ENCODE measurements at places on chromosomes 6 and 20.

GRCh38 chr6:20055916-20056315, 156.4 kb downstream of the MBOAT1 start:
- DNase-seq, result no peak

DNA sequence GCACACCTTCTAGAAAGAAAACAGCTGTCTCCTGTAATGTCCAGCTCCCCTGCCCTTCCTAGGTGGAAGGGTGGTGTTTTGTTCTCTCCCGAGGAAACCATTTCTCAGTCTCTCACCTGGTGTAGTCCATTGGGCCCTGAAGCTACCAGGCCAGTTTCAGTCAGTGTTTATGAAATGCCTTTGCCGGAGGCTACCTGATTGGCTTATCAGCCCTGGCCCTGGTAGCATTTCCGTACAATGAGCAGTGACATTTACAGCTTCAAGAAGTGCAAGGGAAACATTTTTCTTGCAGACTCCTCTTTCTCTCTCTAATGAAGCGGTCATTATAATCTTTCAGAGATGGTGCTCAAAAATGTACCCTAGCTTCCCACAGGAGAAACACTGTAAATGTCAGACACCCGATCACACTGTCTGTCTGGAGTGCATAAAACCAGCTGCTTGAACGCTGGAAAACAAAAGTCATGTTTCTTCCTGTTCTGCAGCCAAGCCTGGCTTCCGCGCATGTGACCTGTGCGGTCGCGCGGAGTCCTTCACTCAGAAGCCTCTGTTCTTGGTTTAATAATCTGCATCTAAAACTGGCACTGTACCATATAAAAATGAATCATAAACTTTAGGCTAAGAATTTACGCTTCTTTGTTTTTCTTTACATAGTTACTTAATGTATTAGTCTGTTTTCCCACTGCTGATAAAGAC, 28.4 kb upstream of the SAYSD1 start:
- DNase-seq, result no peak

DNA sequence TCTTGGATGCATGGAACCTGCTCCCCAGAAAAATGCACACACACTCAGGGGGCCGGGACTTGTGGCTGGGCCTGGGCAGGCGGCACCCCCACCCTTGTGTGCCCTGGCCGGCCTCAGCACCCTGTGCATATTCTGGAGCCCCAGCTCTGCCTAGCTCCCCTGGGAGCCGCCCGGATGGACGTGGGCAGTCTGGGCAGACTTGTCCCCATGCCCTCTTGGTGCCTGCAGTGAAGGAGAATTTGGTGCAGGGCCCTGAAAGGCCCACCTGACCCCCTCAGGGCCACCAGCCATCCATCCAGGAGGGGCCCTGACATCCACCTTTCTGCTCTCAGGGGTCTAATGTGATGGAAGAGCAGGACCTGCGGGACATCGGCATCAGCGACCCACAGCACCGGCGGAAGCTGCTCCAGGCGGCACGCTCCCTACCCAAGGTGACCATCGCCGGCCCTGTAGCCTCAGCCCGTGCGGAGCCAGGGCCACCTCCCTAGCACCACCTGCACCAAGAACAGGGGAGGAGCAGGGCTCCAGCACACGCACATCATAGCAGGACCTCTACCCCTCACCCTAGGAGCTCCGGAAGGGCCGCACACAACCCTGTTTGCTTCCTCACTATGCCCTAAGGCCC, 62.8 kb downstream of the TCP11 start:
- no peak for DNase-seq

GRCh38 chr20:58542411-58543095, 27.4 kb upstream of the APCDD1L start:
- DNase-seq, result no peak

DNA sequence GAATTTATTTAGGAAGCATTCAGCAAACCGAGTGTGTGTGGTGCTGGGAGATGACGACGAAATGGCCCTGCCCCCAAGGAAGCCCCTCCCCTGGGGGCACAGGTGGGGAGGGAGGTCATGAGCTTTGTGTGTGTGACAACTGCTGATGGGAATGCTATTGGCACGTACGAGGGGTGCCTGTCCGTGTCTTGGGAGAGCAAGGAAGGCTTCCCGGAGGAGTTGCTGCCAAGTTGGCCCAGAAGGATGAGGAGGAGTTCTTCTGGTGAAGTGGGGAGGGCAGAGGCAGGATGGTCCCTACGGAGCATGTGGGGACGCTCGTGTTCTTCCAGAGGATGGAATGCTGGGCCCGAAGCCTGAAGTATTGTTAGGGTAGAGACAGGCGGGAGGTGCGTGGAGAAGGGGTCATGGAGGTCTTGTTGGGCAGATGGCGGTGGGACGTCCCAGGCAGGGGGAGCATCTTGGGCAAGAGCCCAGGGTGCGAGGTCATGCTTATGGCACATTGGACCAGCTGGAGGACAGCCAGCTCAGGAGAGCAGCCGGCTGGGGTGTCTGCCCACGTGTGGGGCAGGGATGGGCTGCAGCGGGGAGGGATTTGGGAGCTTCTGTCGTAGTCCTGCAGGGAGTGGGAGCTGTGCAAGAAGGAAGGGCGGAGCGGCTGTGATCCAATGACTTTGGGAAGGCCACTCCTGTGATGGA, 46.1 kb downstream of the SYNJ2 start:
- DNase-seq, result no peak
